ENCODE measurements at places on chromosomes 7 and 10.

DNA sequence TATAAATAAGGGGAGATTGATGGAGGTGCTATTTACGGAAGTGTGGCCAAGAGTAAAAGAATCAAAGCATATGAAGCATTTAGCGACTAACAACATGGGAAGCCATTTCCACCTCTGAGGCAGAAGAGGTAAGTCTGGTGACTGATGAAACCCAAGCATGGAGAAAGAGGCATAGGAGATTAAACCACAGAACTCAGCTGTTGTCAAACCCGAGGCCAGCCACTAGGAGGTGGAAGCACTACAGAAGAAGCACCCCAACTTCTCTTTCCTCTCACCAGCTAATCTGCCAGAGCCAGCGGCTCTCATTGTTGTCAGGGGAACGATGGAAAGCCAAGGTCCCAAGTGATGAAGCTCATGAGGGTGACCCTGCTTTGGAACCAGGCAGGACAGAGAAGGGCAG, 19.6 kb upstream of the CNTNAP2 start:
- no peak for DNase-seq

GRCh38 chr10:114810926-114811325, 10.7 kb upstream of the FHIP2A start:
- no peak for DNase-seq

DNA sequence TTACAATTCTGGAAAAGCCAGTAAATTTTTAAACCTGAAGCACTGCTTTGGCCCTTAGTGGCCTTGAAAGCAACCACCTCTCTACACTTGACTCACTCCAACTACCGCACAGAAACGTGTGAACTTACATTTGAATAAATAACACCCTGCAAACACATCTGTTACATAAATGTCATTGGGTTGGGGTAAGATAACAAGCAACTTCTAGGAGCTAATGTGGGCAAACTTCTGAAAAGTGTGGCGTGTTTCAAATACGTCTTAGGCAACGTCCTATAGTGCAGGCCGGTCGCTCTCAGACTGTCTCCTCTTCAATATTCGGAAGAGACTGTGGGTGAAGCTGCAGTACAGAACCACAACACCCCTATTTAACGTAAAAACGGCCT, 474 bp downstream of the ORC5 start:
- no peak for DNase-seq

DNA sequence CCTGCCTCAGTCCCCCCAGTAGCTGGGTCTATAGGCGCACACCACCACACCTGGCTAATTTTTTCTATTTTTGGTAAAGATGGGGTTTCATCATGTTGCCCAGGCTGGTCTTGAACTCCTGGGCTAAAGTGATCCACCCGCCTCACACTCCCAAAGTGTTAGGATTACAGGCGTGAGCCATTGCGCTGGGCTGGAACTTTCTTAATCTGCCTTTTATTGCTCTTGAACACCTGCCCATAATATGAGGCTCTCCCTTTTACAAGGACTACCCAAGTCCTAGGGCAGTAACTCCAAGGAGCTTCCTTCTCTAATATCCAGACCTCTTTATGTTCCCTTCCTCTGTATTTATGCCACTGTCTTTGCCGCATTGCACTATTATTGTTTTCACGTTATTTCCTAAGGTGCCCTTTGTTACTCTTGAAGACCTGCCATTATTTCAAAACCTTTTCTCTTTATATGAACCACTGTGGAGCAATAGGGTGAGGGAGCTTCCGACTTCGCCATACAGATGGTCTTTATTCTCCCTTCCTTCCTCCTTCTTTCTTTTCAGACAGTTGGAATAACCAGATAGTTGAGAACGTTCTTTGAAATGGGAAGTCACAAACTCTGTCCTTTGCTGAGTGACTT, 36.3 kb upstream of the TCF7L2 start:
- DNase-seq = no peak

GRCh38 chr10:76916536-76916935, 721.1 kb downstream of the KCNMA1 start:
- DNase-seq = no peak

DNA sequence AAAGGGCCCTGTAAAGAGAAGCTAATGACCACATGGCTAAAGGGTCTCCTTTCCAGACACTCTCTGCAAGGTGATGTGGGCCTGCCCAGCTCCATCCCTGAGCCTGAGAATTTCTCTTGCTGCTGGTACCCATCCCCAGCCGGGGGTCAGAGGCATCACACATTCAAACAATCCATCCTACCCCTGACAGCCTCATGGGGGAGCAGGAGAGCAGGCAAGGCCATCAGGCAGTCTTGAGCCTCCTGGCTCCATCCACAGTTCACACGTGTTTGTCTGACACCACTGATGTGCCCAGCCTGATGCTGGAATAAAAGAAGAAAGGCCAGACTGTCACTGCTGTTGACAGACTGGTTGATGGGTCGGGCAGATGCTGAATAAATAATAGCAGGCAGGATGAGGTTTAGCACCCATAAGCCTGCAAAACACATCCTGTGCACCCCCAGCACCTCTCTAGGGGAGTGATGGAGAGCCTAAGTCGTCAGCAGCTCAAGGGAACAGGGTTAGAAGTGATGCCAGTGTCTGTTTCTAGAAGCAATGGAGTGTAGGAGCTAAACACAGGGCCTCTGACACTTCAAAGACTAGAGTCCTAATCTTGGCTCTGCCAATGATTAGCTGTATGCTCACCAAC, 43.5 kb downstream of the TLL2 start:
- no peak for DNase-seq

DNA sequence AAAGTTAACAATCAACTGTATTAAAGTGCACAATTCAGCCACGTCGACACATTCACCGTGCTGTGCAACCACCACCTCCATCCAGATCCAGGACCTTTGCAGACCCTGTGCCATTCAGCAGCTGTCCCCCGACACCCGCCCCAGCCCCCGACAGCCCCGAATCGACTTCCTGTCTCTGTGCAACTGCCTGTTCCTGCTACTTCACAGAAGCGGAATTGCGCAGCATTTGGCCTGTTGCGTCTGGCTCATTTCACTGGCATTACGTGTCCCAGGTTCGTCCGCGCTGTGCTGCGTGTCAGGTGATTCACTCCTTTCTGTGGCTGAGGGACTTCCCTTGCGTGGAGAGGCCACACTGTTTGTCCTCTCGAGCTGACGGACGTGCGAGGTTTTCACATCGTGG, 33.2 kb upstream of the DNAAF5 start:
- no peak for DNase-seq

DNA sequence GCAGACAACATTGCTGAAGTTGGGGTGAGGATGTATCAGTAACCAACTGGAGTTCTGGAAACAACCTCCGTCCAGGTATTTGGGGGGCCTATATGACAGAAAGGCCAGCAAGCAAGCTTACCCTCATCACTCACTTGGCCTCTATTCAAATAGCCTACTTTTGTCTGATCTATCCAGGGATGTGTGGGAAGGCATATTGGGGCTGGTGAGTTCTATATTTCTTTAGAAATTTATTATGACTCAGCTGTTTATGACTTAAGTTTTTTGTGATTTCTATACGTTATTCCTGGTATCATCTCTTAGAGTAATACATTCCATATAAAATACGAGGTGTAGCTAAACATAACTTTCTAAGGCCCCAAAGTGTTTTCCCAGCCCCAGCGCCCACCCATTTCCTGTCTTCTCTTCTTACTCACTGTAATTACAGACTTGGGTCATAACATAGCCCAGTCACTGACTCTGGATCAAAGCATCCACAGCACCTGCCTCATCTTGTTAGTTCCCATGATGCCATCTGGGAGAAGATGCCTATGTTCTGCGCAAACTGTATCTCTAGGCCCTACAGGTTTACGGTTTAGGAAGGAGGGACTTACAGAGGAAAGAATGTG, 18.1 kb downstream of the GARS1 start:
- DNase-seq = no peak

DNA sequence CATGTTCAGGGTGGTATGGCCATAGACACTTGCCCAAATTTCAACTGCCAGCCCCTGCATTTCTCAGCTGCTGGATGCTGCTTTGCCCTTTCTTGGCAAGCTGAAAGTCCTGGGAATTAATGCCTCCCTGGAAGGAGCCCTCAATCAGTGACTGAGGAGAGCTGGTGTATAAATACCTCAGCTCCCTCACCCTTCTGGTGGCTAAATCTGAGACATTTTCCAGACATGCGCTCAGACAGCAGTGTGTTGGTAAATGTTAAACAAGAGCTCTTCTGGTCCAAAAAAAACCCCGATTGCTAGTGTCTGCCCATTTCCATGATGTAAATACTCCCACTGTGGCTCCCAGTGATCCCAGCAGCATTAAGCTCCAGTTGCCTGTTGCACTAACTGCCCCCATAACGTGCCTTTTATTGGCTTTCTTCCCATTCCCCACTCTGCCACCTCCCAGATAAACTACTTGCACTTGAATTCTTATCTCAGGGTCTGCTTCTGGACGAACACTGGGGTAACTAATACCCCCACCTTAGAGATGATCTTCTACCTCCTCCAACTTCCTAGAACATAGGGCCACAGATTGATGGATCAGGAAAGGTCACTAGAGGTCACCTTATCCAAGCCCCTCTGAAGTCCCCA, 6.7 kb upstream of the MYH16 start:
- DNase-seq = no peak

GRCh38 chr7:99461221-99461620, 4.7 kb downstream of the ATP5MF start:
- DNase-seq = no peak

DNA sequence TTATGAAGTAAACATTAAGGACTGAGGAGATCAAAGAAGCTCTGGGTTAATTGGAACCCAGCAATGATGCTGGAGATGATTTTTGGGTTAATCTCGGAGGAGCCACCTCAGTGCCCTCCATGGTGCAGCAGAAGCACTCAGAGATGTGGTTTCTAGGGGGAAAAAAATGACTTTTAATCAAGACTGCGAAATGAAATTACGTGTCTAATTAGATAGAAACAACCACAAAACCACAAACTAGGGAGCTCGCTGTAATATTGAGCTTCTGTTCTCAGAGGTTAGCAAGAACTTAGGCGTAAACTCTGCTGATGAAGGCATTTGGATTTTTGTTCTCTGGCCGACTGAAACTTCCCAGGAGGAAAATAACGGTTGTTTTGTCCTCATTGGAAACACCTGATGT, 319.0 kb downstream of the GRID1 start:
- no peak for DNase-seq

DNA sequence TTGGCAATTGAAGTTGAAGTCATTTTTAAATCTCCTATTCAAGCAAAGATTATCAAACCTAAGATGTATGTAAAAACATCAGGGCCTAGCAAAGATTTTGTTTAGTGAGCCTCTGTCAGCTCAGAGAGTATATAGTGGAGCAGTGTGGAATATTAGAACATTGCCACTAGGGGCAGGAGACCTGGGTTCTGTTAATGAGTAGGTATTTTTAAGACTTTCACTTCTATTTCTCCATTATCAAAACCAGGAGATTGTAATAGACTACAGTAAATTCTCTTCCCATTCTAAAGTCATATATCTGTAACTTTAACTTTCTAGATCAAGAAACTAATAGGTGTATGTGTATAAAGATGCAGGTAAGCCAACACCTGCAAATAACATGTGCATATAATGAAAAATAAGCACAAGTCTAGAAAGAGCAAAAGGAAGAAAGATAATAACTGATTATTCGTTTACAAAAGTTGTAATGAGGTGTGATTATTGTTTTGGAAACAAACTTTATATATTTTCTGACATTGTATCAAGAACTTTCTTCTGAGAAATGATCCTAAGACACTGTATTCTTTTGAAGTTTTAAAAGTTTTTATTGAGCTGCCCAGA, 64.4 kb downstream of the KCND2 start:
- no peak for DNase-seq

DNA sequence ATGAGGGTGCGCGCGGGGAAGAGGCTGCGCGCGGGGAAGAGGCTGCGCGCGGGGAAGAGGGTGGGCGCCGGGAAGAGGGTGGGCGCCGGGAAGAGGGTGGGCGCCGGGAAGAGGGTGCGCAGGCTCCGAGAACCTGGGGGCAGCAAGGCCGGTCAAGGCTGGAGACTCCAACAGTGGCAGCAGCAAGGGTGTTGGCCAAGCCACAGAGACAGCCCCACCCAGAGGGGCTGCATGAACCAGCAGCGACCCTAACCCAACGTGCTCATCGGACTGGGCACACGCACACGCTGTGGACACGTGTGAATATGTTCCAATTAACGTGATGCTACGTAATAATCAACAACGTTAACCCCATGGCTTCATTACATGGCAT, 48.8 kb downstream of the DIP2C start:
- no peak for DNase-seq

DNA sequence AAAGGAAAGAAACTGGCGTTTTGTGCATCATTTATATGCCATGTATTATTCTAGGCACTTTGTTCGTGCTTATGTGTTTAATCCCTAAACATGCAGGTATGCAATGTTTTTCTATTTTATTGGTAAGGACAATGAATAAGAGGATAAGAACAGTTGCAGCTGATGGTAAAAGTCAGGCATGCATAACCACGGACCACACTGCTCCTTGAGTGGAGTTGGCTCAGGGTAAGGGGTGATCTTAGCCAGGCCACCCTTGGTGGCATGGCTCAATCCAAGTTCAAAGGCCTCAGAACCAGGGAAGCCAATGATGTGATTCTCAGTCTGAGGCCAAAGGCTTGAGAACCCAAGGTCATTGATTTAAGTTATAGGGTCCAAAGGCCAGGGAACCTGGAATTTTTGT, 1068.1 kb downstream of the NRG3 start:
- DNase-seq = no peak

DNA sequence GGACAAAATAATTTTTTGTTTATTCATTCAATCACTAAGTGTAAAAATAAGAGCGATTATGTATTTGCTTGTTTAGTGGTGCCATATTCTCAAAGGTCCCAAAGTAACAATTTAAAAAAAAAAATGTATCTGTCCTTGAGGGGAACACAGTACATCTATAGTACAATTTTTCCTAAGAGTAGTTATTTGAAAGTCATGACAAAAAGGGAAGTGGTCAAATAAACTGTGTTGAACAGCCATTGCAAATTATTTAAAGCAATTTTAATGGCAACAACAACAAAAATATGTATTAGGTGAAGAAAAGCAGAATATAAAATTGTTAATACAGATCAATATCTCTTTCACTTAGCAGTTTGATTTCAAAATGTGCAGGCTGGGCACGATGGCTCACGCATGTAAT, 943.5 kb downstream of the CNTNAP2 start:
- no peak for DNase-seq

DNA sequence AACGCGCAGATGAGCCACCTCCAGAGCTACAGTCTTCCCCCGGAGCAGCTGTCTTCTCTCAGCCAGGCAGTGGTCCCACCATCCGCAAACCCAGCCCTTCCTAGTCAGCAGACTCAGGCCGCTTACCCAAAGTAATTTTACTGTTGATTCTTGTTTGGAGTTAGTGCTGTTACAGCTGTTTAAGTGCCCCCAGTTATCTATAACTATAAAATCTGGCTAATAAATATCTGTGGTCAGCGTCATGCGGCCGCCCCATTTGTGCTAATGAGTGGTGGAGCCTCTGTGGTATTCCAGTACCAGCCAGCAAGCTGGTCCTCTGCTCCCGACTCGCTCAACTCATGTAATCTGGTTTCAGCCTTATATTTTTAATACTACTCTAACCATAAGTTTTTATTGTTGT, 43.2 kb upstream of the TMEM236 start:
- no peak for DNase-seq

DNA sequence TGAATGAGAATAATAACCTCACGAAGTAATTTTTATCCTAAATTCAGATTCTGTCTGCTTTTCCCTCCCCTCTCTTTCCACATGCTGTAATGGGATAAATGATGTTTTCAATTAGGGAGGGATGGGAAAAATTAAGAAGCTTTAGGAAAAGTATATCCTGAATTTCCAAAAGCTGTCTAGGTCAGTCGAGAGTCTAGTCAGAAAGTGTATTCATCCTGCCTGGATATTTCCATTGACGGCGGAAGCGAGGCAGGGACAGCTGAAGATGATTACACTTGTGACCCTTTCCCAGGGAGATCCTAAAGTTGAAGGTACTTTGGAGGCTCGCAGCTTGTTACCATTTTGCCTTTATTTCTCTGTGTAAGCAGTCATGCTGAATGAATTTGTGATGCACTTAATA, 204.1 kb downstream of the ZNF365 start:
- DNase-seq = no peak
